ENCODE measurements at places on chromosomes 6 and 20.

DNA sequence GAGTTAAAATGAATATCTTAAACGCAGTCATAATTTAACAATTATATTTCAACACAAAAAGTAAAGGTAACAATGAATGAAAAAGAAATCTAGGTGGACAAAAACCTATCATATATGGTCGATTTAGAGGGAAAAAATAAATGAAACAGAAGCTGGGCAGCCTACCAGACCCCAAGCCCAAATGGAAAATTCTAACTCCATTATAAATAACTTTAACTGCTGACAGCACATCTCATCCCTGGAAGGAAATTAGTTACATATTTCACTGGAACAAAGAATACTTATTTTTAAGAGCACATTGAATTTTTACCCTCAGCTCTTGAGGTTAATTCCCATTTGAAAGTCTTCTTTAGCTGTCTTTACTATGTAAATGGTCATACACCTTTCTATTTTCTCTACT, 39.1 kb downstream of the COL12A1 start:
- DNase-seq = no peak

DNA sequence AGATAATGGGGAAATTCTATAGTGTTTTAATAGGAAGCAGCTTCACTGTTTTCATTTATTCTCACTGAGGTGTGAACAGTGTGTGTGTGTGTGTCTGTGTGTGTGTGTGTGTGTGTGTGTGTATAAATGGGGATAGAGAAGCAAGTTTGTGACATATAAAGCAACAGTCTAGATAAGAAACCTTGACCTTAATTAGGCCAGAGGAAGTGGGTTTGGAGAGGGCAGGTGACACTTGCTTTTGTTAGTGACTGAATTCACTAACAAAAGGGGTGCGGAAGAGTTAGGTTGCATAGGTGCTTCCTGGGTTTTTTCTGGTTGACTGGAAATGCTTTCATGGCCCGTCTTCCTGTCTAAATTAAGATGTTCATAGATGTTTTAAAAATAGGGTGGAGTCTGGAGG, 515.7 kb upstream of the FLRT3 start:
- no peak for DNase-seq

- no peak for DNase-seq
These were observed 7.0 kb downstream of the SNX5 start for GRCh38 chr20:17961587-17961940.

GRCh38 chr6:19603721-19604120, 233.4 kb upstream of the ID4 start:
- DNase-seq = no peak

DNA sequence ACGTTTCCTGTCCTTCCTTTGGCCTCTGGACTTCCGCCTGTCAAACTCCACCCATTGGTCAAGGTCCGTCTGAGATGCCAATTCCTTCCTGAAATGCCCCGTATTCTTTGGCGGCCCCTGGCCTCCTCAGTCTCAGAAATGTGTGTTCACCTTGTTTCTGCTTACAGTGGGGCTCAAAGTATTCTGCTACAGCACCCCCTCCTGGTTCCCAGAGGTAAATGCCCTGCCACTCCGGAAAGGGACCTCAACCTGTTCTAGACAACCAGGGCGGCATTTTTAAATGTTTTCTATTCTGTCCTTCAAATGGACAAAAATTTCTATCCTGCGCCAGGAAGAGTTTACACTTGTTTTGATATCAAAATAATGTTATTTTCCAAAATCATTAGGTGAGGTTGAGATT, 12.1 kb upstream of the PAX1 start:
- no peak for DNase-seq

GRCh38 chr6:15507221-15507620, 155.6 kb downstream of the DTNBP1 start:
- DNase-seq = no peak

DNA sequence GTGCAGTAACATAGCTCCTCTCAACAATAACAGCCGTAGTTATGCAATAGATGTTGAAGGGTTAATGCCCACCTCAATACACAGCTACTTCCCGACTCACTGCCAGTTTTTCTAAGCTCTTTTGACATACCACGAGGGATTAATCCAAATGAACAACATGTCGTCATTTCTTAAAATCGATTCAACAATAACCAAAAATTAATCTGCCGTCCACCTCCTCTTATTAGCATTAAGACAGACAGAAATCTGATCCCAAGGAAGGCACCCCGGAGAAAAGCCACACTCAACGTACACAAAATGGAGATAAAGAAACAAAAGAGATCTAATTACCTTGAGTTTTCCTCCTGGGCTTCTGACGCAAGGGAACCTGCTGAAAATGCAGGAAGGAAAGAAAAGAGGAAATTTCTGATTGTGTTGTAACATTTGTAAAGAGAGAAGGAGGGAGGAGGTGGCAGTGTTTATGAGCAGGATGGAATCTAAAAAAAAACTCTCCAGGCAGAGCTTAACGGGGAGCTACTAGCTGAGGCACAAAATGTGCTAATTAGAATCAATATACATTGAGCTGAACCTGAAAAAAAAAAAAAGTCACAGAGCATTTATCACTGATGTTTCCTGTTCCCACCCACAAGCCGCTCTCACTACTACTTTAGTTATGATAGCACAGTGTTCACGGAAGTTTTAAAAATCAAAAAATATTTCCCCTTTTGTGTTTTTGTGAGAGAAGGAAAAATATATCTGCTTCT, 109.3 kb downstream of the IPCEF1 start:
- no peak for DNase-seq

- DNase-seq = no peak
These were observed 224.2 kb downstream of the ARHGAP18 start for GRCh38 chr6:129485746-129486145.

DNA sequence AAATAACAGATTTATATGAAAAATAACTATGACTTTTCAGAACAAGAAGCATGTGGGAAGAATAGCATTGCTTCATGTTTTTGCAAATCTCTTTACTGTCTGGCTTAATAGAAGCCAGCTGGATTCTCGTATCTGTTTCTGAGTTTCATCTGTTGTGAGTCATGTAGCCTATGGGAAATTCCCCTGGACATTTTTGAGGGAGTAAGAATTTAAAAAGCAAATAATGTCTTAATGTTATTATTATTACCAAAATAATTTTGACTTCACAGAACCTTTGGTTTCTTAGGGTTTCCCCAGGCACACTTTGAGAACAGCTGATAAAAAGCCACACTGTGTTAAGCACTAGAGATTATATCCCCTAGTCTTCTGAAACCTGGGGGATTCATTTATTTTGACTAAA, 75.8 kb downstream of the SYCP2L start:
- no peak for DNase-seq

DNA sequence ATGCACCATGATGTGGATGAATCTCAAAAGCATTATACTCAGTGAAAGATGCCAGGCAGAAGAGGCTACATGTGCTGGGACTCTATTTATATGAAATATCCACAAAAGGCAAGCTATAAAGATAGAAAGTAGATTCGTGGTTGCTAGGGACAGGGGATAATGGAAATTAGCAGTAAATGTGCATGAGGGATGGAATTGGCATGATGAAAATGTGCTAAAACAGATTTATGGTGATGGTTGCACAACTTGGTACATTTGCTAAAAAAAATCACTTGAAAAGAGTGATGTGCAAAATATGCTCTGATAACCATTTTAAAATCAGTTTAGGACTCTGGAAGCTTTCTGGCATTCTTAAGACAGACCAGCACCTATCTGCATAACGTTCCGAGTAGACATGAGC, 61.6 kb downstream of the ALDH8A1 start:
- DNase-seq = no peak

DNA sequence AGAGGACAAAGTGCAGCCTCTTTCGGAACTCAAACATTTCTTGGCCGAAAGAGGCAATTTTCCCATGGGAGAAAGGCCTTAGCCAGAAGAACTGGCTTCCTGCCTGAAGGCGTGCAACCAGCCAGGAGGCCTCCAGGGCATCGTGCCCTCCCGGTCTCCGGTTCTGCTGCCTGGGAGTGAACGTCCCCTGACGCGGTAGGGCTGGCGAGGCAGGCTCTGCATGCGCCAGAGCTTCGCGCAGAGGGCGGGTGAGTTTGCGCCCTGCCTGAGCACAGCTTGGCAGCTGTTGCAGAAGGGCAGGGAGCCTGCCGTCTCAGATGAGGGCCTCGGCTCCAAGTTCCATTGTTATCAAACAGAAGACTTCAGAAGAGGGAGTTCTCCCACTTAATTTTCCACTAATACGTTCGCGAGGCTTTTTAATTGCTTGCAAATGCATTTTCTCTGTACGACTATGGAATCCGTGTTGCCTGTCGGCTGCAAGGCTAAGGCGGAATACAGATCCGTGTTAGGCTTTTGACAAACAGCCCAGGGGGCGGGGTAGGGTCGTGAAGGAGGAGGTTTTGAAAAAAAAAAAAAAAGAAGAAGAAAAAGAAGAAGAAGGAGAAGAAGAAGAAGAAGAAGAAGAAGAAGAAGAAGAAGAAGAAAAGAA, 5.5 kb upstream of the TFAP2D start:
- DNase-seq = no peak

DNA sequence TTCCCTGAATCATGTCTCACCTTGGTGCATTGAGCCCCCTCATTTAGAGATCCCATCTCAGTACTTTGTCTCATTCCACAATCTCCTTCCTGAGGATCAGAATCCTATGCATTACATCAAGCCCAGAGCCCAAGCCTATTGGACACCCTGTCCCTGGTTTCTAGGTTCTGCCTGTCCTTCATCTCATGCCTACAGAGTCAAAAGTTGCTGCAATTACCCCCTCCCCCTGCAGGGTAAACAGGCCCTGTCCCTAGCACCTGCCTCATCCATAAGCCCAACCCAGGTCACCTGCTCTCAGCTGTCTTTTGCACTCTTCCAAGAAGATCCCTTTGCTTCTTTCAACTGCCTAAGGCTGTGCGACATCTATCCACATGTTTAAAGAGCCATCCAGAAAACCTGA, 93.9 kb downstream of the SPTLC3 start:
- no peak for DNase-seq

GRCh38 chr6:165600606-165601005, 62.4 kb downstream of the PDE10A start:
- no peak for DNase-seq

DNA sequence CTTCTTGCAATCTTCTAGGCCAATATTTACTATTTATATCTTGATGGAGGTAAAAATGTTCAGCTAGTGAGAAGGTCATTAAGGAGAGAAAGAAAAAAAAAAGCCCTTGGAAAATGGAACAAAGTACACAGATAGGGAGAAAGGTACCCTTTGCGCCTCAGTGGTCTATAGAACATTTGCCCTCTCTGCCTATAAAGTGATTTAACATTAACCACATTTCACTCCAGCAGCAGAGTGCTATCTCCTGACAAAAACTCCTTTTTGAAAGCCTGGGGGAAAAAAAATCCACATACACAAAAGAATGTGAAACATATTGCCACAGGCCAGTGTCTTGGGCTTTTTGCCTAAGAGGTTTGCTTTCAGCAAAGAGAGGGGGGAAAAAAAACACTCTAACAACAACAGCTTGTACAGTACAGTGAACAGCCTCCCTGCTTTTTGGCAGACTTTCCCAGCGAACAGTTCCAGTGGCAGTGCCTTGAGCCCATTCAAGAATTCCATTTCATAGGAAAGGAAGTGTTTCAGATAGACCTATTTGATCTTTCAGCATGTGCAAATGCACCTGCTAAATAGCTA, 695 bp downstream of the ARHGAP18 start:
- no peak for DNase-seq

DNA sequence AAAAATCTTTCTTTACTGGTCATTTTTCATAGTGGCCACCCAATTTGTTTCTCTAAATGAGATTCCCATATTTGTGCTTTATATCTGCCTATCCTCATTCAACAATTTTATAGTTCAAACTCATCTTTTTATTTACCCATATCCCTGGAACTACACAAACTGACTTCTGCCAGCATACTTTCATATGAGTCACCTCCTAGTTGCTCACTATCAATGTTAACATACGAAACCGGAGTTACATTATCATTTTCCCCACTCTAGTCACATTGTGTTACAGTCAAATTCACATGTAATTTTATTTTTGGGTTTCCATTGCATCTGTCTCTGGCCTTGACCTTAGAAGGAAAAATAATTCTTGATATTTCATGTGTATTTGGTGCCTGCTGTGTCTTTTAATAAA, 499.4 kb downstream of the MAFB start:
- DNase-seq = no peak

GRCh38 chr6:40962241-40962640, 76.8 kb downstream of the UNC5CL start:
- no peak for DNase-seq

DNA sequence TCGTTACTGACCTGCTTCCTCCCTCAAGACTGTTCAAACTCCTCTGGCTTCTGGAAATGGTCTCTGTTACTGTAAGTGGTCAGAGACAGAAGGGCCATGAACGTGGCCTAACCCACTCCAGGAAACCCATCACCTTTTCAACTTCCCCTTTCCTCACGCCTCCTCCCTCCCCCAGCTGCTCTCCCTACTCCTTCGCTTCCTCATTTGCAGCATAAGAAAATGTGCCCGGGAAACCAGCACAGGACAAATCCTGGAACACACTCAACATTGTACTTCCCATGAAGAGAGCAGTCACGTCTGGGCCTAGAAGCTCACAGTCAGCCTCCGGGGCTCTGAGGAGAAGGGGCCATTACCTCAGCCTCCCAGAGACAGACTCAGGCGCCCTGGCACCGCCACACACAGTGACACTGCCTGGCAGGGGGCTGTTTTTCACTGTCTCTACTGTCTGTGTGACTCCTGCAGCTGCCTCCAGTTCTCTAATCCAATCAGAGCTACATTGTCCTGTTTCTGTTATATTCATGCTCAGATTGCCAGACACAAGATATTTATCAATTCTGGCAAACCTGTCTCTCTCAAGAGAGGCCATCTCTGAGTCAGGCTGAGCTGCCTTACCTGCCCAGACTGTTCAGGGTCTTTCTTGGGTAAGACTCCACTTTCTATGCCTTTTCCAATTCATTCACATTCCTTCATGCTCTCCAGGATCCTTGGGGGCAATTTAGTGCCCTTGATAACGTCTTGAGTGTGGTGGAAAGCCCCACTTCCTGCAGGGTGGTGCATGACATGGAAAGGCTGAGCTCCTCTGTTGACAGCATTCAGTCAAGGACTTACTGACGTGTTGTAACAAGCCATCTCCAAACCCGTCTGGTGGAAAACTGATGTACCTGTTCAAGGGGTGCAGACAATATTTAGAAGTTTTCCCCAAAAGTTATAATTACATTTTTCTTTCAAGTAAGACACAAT, 242.2 kb downstream of the HIVEP2 start:
- peak; percentile 33 for DNase-seq

GRCh38 chr20:57868310-57868709, 158.5 kb upstream of the PMEPA1 start:
- no peak for DNase-seq

- DNase-seq = no peak
These were observed 53.4 kb downstream of the HIVEP1 start for GRCh38 chr6:12065321-12066140.

GRCh38 chr6:13217206-13217905, 111.0 kb downstream of the TBC1D7 start:
- DNase-seq = no peak

GRCh38 chr20:36199345-36200257, 36.7 kb upstream of the AAR2 start:
- DNase-seq = peak; percentile 34

- DNase-seq = no peak
These were observed 192.9 kb downstream of the PLCB4 start for GRCh38 chr20:9261781-9262180.

Data from bone marrow (tissue), 2 donors.